Urinary bladder (tissue), 4 donors: ENCODE measurements at places on chromosomes 1 and 21. TPM values are rescaled to one million over a fixed set of nuclear protein-coding genes. Genes with fewer than 3 reads are reported as not detected.

DNA sequence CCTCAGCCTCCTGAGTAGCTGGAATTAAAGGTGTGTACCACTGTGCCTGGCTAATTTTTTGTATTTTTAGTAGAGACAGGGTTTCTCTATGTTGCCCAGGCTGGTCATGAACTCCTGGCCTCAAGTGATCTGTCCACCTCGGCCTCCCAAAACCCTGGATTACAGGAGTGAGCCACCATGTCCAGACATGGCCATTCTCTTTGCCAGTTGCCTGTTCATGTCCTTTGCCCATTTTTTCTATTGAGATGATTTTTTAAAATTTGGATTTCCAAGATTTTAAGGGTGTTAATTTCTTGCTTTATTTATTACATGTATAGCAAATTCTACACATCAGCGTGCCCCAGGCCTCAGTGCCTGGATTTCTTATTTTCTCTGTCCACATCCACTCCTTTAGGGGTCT lies 2.8 kb downstream of the POLR3GL start:
- no peak for DNase-seq

VAV3 gene
- 24.2 TPM for total RNA-seq

GRCh38 chr1:117608115-117608615 lies 2.3 kb downstream of the TENT5C start:
- no peak for DNase-seq

OR10Z1 gene
- not detected for total RNA-seq

CFAP141 gene
- not detected for total RNA-seq

SH2D1B gene
- 0.37 TPM for total RNA-seq

DNA sequence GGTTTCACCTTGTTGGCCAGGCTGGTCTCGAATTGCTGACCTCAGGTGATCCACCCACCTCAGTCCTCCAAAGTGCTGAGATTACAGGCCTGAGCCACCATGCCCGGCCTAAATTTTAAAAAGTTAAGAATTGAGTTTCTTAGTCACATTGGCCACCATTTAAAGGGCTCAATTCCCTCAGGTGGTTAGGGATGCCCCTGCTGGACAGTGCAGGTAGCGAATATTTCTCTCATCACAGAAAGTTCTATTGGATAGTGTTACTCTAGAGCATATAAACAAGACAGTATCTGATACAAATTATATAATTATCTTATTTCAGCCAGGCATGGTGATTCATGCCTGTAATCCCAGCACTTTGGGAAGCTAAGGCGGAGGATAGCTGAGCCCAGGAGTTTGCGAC lies 320.2 kb downstream of the ZP4 start:
- no peak for DNase-seq

GRCh38 chr1:244209955-244210354 lies 158.9 kb downstream of the ZBTB18 start:
- no peak for DNase-seq

DNA sequence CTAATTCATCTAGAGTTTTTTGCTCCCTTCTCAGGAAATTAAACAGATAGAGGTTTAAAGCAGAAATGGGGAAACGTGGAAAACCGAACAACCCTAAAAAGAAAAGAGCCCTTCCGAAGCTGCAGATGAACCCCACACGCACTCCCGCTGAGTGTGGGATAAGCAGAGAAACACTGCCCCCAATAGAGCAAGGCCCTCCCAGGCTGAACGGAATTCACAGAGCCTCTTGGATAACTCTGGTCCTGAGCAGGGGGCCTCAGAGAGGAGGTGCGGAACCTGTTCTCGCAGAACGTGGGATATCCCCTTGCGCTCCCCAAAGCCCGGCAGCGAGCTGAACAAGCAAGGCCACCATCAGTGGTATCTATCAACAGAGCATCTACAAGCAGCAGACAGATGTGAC lies 44.9 kb downstream of the SSBP3 start:
- no peak for DNase-seq

DNA sequence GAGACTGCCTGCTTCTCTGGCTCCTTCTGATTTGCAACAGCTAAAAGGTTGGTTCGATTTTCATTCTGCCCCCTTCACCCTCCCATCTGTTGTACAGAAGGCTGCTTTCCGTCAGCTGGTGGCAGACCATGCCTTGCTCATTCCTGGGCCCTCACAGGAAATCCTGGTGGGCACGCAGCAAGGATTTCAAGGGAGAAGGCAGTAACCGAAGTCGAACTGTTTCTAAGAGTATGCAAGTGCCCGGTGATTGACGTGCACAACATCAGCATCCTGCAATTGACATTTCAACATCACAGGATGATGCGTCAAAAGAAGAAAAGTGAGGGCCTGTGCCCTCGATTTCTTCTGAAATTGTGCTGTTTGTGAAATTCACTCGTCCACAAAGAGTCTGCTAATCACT lies 83.8 kb downstream of the PLPP3 start:
- no peak for DNase-seq

TYW3 gene
- total RNA-seq, result 23.6 TPM

- DNase-seq, result no peak
These were observed 160.5 kb downstream of the PTBP2 start for GRCh38 chr1:96882096-96882495.

GRCh38 chr1:28067523-28068090 lies 20.8 kb downstream of the EYA3 start:
- DNase-seq, result no peak
